NCI-H526 treated with DMSO at 0.1 percent for 48 hours (cell line): ENCODE measurements at places on chromosomes 2 and 18.

DNA sequence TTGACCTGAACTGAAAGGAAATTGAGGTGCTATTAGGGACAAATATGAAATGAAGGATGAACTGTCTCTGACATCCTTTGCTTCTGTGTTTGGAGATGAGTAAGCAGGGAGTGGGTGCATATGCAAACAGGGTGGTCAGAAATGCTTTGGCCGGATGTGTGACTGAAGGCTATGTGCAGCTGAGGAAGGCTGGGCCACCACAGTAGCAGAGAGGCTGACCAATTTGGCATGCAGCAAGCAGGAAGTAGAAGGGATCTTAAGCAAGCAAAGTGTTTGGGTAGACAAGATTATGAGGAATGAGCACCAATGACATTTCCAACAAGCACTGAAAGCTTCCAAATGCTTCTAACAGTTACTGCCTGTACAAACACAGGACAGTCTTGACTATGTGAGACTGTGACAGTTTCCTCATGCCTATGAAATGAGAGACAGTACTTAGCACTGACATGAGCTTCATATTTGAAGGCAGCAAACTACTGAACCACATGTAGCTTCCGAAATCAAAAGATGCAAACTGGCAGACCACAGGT, 3.3 kb upstream of the ACTR3 start:
- DNase-seq, result no peak

DNA sequence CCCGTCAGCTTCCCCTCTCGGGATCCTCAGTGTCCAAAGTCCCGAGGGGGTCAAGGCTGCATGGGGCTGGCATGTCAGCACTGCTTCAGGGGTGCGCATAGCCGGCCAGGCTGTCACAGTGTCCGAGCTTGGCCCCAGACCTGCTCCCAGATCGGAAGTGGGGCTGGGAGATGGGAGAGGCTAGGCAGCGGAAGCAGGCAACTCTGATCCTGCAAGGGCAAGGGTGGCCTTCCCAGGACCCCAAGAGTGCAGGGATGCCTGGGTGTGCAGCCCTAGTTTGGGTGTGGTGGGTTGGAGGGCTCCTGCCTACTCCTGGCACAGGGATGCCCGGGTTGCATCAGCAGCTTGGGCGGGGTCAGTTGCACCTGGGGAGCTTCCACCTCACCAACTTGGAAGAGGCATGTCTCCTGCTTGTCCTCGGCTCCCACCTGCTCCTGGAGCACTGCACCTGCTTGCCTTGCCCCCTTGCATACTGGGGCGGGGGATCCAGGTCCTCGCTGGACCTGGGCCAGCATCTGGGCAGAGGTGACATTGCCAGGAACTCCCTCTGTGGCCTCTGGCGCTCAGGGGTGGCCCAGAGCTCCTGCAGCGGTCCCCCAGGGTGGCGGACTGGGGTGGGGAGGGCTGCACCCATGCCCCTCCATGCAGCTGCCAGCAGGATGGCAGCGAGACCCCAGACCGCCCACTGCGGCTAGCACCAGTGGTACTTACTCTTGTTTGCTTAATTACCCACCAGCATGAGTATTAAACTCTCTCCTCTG, 41.3 kb downstream of the CBLN2 start:
- no peak for DNase-seq

- DNase-seq, result no peak
These were observed 62.1 kb downstream of the MEX3C start for GRCh38 chr18:51135364-51135763.

GRCh38 chr2:206858687-206859329, 80.5 kb upstream of the CPO start:
- DNase-seq, result no peak
